ENCODE measurements at places on chromosomes 16 and 17.

DNA sequence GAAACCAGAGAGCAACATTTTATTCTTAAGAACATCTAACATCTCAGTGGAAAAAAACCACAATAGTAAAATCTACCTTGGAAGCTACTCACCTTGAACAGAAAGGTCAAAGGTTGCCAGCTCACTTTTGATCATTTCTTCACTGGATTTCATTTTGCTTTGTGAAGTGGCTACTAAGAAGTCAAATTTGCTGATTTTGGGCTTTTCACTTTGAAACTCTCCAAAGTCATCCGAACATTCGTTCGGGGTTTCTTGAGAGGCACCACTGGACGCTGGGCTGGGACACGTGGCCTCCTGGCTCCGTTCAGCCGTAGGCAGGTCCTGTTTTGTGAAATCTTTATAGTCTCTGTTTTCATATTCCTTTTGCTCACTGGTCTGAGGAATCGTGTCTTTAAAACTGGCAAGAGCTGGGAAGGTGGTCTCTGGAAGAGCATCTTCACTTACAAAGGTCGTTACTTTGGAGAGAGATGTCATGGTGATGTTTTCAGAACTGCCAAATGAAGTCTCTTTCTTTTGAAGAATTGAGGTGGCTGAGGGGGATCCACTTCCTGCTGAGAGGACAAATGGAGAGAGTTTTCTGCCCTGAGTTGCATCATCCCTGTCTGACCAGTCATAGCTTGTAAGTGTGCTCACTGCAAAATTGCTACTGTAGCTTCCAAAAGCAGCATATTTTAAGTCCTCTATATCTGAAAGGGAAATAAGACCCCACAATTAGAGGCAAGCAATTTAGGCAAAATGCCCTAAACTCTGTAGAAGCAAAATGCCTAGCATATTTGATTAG, 52.4 kb downstream of the DUSP14 start:
- no peak for DNase-seq

DNA sequence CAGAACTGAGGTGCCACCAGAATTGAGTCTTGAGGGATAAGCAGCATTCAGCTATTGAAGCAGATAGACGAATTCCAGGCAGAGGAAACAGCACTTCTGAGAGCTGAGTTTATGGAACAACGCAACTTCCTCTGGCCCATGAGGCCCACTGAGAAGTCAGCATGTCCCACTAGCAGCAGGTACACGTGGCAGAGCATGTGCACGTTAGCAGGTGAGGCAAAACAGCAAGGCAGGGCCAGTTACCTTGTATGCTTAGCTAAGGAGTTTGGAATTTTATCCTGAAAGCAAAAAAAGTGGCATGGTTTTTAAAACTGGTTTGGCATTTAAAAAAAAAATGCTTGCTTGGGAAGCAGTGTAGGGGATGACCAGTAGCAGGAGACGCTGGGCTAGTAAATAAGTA, 305.6 kb downstream of the CPPED1 start:
- DNase-seq: no peak

DNA sequence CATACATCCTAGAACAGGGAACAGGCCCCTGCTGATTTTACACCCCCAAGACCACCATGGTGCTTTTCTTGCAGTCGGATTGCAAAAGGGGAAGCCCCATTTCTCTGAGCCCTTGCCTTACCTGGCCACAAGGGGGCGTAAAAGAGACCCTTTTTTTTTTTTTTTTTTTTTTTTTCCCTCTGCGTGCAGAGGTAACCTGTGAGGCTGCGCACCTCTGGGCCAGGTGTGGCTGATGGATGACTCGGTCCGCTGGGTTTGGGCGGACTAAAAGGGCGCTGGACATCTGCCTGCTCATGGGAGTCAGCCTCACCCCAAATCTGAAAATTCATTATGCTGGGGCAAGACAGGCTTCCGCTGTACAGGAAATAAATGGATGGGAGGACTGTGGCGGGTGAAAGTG, 281.0 kb downstream of the CBLN1 start:
- no peak for DNase-seq

DNA sequence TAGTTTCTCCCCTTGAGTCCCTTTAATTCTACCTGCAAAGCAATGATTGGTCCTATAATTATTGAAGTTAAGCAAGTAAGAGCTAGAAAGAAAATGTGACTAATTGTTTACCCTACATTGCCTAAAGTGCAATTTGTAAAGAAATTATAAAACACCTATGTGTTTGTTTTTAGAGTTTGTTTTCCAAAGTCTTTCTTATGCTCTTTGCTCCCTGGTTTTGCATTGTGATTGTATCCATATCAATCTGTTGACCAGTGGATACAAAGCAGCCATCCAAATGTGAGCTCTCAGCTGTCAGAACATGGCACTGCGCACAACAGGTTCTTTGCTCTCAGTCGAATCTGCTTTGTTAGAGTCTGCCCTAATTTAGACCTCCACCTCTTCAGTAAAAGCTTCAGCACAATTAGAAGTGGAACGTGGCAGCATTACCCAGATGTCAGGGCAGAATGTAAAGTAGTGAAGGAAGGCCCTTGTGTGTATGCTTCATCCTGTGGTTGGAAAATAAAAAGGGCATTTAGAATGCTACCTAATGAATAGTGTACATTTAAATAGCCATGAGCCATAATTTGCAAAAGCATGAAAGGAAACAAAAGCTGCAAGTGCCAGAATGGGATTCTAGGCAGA, 70.5 kb downstream of the AATF start:
- no peak for DNase-seq

- no peak for DNase-seq
These were observed 27.0 kb upstream of the RGS9 start for GRCh38 chr17:65109990-65110680.

- no peak for DNase-seq
These were observed 932 bp downstream of the ZNF267 start for GRCh38 chr16:31874366-31875111.

DNA sequence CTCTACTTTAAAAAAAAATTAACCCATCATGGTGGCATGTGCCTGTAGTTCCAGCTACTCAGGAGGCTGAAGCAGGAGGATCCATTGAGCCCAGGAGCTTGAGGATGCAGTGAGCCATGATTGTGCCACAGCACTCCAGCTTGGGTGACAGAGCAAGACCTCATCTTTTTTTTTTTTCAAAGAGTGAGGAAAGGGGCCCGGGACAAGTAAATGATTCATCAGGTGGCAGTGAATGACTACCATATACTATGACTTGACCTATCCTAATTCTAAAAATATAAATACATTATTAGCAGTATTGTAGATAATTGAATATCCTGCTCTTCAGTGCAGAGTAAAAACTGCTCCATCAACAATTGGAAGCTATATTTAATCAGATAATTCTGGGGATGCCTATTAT, 55.3 kb downstream of the CLUH start:
- DNase-seq: no peak

DNA sequence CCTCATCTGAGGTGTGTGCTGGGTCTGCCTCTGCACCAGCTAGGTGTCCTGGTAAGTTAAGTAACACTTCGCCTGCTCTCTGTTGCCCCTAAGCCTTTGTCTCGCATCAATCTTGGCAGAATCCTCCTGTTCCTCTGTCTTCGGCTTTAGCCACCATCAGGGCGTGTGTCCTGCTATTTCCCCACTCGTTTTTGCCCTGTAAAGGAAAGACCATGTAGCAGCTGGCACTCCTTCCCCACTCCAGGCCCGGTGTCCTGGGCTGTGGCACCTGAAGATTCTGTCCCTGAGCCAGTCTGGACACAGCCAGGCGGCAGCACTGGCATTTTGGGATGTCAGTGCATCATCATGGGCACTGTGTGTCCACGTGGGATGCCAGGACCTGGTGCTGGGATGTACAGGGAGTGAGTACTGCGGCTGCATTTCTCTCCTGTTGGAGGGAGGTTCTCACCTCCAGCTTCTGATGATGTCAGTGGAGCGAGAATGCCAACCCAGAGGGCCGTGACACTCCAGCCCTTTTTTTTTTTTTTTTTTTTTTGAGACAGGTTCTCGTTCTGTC, 26.2 kb upstream of the FOXK2 start:
- no peak for DNase-seq

DNA sequence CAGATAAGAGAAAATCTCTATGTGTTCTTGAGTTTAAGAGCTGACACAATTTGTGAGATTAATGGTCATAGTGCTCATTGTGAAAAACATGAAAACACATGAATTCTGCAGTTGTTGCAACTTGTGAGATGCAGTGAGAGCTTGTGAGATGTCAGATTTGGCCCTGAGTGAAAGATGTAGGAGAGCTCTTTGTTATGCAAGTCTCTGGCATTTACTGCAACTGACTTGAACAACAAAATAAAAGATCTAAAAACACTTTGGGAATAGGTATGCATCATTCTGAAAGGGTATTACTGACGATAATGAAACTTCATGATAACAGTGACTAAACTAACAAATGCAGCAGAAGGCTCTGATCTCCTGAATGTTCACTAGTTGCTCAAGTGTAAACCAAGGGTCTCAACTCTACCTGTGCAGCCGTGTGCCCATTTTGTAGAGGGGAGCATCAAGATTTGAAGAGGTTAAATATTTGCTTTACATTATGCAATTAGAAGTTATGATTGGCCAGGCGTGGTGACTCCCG, 50.8 kb upstream of the SMIM36 start:
- no peak for DNase-seq

- DNase-seq: no peak
These were observed 375.3 kb upstream of the PSMD7 start for GRCh38 chr16:73921295-73921694.

GRCh38 chr17:73045724-73046123, 46.8 kb downstream of the SLC39A11 start:
- DNase-seq: no peak

DNA sequence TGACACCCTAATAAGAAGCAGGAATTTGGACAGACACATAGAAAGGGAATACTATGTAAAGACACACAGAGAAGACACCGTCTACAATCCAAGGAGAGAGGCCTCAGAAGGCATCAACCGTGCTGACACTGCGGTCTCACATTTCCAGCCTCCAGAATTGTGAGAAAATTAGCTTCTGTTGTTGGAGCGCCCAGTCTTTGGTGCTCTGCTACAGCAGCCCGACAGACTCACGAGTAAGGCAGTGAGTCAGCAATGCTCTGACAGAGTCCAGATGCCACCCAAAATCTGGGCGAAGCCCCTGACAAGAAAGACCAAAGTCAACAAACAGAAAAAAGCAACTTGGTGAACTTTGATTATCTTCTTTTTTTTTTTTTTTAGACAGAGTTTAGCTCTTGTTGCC, 32.5 kb upstream of the RAI1 start:
- no peak for DNase-seq

DNA sequence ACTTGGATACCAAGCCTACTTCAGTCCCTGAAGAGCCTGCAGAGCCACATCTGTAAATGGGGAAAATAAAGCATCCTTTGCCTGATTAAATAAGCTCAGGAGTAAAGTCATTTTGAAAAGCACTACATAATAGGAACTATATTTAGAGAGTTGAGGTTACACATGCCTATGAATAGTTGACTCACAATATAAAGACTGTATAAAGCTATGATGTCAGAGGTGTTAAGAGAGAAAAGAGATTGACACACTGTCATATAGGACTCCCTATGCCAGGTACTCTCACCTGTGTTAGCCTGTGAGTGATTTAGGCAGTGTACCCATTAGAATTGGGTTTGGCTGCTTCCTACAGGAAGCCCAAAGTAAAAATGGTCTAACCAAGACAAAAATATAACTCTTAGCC, 87.7 kb upstream of the CRHR1 start:
- DNase-seq: no peak

DNA sequence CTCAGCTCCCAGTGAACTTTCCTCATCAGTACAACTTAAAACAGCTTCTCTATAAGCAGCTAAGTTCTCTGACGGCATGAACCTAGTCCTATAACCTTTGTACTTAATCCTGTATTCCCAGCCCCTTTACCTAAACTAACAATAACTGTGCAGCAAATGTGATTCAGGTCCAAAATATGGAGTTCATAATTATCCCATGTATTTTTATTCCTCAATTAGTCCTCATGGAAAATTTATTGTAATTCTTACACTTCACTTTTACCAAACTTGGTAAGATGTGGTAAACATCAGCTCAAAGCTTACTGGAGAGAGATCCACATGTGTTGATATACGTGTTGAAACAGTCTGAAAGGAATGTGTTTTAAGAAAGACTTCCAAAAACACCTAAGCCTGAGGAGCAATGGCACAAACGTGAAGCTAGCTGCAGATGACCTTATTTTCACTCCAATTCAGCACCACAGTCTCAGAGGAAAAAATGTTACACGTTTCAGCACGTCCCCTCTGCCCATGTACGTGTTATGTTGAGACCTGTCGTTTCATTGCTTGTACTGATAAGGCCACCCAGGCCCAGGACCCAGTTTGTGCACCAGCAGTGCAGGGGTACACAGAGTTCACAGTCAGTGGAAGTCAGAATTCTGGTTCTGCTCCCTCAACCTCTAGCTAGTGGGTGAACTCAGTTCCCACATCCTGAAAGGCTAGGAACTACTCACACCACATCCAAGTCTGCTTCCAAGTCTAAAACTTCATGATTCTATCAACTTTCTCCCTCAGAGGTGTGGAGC, 7.1 kb downstream of the USP31 start:
- no peak for DNase-seq

DNA sequence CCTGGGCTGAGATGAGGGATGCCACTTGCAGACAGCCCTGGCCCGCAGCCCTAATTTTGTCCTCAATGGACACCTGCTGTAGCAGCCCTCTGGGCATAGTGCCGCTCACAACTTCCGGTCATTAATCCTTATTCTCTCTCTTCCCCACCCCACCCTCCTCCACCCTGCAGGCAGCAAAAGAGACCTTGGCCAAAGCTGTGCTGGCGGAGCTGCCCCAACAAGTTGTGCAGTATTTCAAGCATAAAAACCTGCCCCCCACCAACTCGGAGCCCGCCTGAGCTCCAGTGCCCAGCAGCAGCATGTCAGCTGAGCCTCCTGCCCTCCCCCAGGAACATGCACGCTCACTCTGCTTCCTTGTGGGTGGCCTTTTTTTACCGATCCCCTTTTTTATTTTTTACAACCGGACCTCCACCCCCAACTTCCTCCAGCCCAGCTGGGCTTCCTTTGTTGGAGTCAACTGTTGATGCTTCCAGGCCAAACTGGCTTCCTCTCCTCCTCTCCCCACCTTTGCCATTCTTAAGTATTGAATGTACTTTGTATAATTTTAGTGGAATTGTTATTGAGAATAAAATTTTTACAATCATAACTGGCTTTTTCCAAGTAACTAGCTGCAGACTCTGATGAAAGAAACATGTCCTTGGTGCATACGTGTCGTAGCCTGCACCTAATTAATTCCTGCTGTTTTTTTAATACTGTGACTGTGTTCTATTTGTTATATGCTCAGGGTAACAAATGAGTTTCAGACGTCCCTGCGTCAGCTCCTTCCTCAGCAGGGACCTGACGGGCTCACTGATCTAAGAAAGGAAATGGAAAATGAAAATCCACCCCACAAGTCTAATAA, 38.2 kb downstream of the PSME3IP1 start:
- peak; percentile 52 for DNase-seq
